ENCODE measurements at places on chromosomes 1 and 21.

DNA sequence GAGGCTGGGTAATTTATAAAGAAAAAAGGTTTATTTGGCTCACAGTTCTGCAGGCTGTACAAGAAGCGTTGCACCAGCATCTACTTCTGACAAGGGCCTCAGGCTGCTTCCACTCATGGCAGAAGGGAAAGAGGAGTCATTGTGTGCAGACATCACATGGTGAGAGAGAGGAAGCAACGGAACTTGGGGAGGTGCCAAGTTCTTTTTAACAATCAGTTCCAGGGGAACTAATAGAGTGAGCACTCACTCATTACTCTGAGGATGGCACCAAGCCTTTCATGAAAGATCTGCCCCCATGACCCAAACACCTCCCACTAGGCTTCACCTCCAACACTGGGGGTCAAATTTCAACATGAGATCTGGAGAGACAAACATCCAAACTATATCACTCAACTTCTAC, 77.2 kb downstream of the DDAH1 start:
- DNase-seq = no peak

- no peak for DNase-seq
Measured at GRCh38 chr1:21541835-21542234, 32.6 kb downstream of the ALPL start.

GRCh38 chr1:15949453-15950245, 26.3 kb downstream of the ZBTB17 start:
- peak; percentile 61 for DNase-seq

DNA sequence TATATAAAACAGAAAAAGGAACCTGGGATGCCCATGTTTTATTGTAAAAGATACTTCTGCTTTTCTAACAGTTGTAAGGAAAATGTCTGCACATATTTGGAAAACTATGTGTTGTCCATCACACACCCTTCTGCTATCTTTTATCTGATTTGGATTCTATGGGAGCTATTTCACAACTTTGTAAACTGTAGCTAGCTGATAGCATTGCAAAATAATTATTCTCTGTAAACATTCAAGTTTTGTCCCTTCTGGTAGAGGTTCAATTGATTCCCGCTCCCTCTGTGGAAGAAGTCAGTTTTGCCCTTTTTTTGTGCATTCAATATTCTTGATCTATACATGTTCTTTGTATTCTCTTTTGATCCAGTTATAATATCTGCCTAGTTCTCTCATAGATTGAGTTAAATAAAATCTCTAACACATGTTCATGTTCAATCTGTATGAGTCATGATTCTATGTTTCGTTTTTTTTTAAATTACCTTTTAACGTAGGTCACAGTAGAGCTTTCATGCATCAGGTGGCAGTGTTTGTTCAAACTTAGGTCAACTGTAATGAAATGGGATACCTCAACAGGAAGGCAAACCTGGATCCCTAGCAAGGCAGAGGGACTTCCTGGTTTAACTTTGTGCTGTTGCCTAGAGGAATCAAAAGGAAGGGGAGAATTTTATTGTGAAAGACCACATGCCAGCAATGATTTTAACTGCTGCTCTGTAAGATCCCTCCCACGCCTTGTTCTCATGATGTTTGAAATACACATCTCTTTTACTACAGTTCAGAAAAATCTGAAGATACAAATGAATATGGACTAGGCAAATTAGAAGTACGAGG, 26.0 kb upstream of the BCL9 start:
- DNase-seq = no peak

GRCh38 chr1:171868217-171868803, 27.0 kb downstream of the DNM3 start:
- no peak for DNase-seq

DNA sequence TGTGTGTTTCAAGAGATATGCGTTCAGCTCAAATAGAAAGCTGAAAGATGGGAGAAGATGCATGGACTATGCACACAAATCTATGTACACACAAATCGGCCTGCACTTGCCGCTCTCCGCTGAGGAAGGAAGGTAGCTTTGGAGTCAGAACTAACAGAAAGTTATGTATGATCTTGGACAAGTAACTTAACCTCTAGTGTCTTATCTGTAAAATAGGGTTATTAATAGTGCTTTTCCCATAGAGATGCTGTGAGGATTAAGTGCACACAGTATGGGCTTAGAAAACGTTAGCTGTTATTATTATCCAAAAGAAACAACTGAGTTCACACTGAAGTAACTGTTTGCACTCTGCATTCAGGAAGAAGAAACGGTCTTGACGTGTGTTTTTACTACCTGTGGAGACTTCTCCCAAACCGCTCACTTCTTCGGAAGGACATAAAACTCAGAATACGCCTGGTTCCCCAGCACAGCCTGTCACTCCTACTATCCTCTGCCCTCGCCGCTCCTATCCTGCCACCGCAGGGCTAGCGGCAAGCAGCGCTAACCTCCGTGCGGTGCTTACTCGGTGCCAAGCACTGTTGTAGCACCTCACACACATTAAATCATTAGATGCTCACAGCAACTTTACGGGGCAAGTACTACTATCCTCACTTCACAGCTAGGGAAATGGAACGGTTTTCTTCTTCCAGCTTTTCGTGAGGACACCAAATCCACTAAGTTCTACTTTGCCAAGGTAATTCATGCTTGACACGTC, 1.3 kb downstream of the TGFBR3 start:
- DNase-seq = no peak

- DNase-seq = no peak
Measured at GRCh38 chr1:84170171-84170570, 26.1 kb downstream of the PRKACB start.

- DNase-seq = no peak
Measured at GRCh38 chr1:53617382-53617781, 121.6 kb downstream of the GLIS1 start.

GRCh38 chr21:26973226-26973625, 6.3 kb upstream of the ADAMTS5 start:
- no peak for DNase-seq

GRCh38 chr1:202351725-202352124, 3.2 kb downstream of the PPP1R12B start:
- no peak for DNase-seq

DNA sequence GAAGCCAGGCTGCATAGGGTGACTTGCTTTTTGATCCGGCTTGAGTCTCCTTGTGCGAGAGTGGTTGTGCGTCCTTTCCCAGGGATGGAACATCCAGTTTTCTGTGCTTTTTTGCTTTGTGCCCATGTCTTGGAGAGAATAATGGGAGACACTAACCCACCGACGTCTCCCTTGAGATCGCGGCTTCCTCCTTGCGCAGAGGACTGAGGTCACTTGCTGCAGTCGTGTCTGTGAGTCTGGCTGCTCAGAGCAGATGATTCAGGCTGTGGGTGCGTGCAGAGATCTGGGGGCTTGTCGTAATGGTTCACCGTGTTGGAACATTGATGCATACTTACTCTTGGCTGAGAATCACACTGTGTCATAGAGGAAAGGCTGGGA, 164.5 kb upstream of the CACNA1E start:
- DNase-seq = no peak

DNA sequence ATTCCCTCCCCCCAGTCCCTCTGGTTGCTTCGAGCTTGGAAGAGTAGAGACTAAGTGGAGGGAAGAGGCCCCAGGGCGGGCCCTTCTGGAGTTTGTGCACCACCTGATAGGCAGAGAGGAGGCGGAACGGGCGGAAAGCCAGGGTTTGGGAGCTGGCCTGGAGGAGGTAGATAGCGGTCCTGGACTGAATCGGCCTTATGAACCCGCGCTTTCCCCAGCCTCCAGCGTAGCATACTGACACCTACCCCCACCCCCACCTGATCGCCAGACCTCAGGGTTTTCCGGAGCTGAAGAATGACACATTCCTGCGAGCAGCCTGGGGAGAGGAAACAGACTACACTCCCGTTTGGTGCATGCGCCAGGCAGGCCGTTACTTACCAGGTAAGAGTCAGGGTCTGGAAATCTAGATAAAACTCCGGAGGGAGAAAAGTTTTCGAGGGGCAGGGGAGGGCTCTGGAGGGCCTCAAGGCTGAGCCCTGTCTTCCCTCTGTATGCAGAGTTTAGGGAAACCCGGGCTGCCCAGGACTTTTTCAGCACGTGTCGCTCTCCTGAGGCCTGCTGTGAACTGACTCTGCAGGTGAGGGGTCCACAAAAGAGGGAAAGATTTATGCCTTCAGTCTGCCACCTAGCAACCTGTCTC, 705 bp downstream of the UROD start:
- DNase-seq = no peak

DNA sequence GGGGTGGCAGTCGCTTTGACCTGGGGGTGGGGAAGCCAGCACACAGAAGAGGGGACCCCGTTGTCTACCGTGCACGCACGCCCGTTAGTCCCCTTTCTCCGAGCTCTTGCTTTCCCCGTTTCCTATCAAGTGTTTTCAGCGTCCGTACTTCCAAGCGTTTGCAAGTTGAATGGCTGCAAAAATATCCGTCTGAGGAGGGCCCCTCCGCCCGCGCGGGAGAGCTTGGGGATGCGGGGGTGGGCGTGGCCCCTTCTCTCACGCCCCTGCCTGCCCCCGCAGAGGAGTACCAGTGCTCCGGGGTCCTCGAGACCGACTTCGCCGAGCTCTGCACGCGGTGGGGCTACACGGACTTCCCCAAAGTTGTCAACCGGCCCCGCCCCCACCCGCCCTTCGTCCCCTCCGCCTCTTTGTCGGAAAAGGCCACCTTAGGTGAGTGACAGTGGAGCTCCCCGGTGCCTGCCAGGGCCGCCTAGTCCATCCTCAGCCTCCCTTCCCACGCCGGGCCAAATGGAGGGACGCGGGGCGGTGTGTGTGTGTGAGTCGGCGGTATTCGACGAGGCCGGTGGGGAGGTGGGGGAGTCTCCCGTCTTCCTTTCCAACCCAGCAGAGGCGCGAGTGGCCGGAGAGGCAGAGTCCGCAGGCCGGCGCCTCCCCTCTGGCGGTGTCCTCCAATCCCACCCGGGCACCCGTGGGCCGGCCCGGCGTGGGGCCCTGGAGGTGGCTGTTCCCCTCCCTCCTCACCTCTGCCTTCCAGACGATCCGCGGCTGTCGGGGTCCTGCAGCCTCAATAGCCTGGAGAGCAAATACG, 3.4 kb downstream of the LRRC71 start:
- no peak for DNase-seq

- DNase-seq = no peak
Measured at GRCh38 chr21:38212706-38213105, 44.1 kb upstream of the KCNJ15 start.

DNA sequence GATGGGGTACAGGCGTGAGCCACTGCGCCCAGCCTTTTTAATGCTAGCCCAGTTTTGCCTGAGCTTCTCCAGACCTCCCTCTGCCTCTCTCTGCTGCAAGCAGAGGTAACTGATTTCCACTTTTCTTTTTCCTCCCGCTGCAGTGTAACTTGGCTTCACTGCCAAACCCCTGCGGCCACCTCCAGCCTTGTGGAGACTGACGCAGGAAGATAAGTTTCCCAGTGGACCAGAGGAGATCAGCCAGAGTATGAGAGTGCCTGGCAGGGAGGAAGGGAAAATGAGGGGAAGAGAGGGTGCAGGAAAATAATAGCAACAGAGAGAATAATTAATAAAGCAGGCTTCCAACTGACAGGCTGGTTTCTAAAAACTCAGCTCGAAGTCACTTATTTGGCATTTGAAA, 143.7 kb downstream of the PCNX2 start:
- DNase-seq = no peak

DNA sequence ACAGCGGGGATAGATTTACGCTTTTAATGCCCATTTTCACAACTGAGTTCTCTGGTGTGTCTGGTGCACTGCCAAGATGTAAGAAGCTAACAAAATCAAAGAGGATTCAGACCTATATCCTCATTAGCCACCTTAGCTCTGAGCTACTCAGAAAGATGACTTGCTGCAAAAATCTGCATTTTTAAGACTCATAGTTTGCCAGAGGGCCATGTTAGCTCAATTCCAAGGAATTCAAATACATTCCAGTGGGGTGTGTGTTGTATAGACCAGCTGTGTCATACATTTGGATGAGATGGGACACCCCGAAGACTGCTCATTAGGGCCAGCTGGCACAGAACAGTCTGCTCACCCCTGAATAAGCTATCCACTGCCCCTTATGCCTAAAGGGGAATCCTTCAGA, 8.9 kb downstream of the DENND2D start:
- no peak for DNase-seq

DNA sequence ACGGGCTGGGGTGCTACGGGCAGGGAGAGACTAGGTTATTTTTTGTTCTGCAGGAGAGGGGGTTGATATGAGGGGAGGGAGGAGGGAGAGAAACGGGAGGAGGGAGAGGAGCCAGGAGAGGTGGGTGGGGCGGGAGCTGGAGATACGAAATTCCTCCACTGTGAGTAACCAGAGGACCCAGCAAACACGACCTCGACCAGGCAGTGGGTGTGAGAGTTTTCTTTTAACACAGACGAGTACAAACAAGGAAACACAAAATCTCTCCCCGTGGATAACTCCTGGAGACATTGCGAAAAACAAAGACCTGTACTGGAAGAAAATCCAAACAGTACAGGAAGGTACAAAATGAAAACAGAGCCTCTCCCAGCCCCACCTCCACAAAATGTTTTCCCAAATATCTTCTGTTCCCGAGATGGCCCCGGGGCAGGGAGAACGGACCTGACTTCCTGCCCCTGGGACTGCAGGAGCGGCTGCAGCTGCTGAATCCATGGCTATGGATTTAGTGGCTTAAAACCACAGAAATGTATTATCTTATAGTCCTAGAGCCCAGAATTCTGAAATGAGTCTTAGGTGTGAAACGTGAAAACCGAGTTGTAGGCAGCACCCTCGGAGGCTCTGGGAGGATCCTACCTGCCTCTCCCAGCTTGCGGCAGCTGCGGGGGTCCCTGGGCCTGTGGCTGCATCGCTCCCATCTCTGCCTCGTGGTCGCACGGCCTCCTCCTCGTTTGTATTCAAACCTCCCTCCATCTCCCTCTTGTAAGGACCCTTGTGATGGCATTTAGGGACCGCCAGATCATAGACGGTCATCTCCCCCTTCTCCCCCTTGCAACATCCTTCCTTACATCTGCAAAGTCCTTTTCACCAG, 82.2 kb downstream of the RIPK4 start:
- no peak for DNase-seq

DNA sequence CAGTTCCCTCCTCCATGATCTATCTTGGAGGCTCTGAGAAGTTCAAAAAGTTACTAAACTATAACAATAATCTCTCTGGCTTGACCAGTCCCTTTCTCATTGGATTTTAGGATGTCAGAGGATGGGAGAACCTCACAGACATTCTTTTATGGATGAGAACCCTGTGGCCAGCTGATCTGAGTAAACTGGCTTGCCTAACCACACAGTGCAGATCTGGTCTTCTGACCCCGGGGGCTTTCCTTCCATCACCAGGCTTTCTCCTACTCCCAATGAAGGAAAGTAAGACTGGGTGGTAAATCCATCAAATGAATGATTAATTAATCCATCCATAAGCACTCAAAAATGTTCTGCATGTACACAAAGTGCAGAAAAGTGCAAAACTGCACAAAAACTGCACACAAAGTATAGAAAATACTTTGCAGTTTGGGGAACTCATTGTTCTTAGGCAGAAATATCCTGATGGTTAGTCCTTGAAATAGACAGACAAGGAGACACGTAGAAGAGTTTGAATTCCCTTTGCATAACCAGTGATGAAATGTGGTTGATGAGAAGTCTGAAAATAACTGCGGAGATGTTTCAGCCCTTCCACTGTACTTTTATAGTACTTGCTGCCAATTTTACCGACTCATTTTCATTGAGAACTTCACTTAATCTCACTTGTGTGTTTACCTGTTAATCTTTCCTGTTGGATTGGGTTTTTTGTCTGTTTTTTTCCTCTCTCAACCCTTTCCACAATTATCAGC, 2.5 kb upstream of the F3 start:
- no peak for DNase-seq

Data from stimulated activated CD4-positive, alpha-beta T cell treated with anti-CD3 and anti-CD28 coated beads, Interleukin-1b, Interleukin-23, amount 100 ng/mL, for 1 hour (primary cell).